Hepatocyte (in vitro differentiated cells): ENCODE measurements at places on chromosomes 7 and 10. TPM values are rescaled to one million over a fixed set of nuclear protein-coding genes. Genes with fewer than 3 reads are reported as not detected.

- peak; percentile 75 for DNase-seq
Observed at GRCh38 chr10:66931340-66931948, 5.6 kb downstream of the LRRTM3 start.

DNA sequence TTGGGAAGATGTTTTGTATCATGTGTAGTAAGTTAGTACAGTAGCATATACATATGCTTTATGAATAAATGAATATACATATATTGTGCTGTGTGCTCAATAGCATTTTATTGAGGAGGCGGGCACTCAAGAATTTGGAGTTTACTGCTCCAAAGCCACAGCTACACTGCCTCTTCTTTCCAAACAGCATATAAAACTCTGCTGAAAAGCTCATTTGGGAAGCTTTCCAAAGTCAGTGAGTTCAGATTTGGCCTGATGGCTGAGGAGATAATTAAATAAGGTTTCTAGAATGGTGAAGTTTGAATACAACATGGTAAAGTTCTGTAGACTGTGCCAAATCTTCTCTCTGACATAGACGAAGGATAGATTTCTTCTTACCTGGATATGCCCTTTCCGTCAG is 29.8 kb downstream of the CDK1 start:
- peak; percentile 15 for DNase-seq

DNA sequence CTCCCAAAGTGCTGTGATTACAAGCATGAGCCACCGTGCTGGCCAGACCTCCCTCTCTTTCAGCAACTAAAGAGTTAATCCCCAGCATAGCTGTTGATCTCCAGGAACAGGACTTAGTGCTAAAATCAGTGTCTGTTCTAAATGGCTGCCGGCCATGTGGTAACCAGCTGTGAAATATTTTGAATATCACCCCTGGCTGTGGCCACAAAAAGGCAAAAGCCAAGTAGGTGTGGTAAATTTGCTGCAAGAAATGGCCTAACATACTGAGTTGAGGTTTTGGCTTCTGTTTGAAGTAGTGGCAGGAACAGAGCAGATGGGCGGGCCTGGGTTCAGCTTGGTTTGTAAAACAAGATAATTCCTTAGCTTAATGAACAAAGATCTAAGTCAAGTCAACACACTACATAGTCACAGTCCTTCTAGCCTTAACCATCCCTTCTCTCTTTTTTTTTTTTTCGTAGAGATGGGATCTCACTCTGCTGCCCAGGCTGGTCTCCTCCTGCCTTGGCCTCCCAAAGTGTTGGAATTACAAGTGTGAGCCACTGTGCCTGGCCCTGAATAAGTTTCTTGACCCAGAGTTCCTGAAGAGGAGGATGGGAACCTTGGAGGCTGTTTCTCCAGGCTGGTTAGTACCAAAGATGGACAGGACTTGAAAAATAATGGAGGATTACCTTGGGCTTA is 22.7 kb upstream of the AGFG2 start:
- peak; percentile 21 for DNase-seq

- peak; percentile 19 for DNase-seq
Observed at GRCh38 chr10:23693925-23694324, 255.1 kb downstream of the OTUD1 start.

- no peak for DNase-seq
Observed at GRCh38 chr7:107442678-107443077, 27.2 kb upstream of the GPR22 start.

DNA sequence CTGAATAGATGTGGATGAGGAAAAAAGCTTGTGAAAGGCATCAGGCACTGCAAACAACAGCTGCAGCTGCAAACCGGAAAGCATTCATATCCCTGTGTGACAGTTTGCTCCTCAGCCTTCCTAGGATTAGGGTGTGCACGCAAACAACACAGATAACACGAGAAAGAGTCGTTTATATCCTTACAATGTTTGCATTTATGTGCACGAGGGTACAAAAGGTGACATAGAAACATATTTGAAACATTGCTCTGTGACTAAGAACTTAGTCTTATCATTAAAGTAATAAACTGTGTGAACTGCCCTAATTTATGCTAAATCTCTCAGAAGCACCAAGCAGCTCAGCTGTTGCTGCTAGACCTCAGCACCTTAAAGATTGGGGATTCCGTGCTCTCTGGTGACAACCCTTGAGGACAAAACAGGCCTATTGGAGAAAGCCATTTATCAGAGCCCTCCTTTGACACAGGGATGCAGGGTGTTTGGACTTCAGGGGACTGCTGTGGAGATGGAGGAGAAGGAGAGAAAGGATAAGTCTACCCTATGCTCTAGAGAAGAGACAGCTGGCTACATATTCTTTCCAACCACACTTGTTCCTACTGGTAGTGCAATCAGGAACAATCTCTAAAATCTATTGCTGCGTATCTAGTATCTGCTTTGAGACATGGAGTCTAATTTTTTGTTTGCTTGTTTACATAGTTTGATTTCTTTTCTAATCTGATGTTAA is 176.2 kb downstream of the GNAT3 start:
- peak; percentile 76 for DNase-seq

The GIMAP7 gene
- 0.19 and 0.28 TPM in 2 replicates for polyA plus RNA-seq

The ARHGEF5 gene
- polyA plus RNA-seq: 22.9 and 23.1 TPM in 2 replicates

The KIAA1549 gene
- polyA plus RNA-seq: 2.8 and 3.4 TPM in 2 replicates

The SSC4D gene
- polyA plus RNA-seq: 11.0 and 14.5 TPM in 2 replicates

The KNDC1 gene
- polyA plus RNA-seq: 4.0 and 4.3 TPM in 2 replicates
